GM12878 (cell line): ENCODE measurements at places on chromosomes 6 and 20. TPM values are rescaled to one million over a fixed set of nuclear protein-coding genes. Genes with fewer than 3 reads are reported as not detected.

DNA sequence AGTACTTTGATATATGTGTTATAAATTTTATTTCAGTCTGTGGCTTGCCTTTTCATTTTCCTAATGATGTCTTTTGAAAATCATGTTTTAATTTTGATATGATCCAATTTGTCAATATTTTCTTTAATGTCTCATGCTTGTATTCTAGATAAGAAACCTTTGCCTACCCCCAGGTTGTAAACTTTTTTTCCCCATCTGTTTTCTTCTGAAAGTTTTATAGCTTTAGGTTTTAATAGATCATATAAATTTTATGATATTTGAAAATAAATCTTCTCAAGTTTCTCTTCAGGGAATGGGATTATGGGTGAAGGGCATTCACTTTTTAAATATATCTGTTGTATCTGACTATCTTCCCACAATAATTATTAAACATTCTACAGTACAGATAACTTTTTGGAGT is 66.7 kb downstream of the SESN1 start:
- DNase-seq, result no peak

- DNase-seq, result no peak
These were observed 312.0 kb upstream of the NT5E start for GRCh38 chr6:85137865-85138264.

The PPDPF gene
- total RNA-seq, result 154 TPM in 2 replicates

The PRPF6 gene
- 100 and 102 TPM in 2 replicates for total RNA-seq

- no peak for DNase-seq
These were observed 4.3 kb downstream of the GABBR1 start for GRCh38 chr6:29628419-29629281.

The BAK1 gene
- 36.7 and 37.6 TPM in 2 replicates for total RNA-seq

The MAS1 gene
- total RNA-seq, result not detected in 2 replicates

DNA sequence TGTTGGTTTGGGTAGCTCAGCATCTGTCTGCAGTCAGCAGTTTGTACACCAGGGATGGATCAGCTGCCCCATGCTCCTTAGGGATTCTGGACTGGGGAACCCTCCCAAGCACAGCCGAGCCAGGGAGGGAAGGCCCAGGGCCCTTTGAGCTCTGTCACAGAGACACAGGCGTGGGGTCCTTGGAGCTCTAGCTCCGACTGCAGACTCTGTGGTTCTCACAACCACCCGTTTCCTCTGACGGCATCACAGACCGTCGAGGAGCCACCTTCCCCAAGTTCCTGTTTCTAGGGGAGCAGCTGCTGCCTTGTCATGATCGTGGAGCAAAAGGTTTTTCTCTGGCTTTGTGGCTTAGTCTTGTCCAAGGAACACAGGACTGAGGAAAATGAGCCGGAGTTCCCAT is at the start of gene SLA2:
Gene SLA2, minus strand, starts transcription at position 199 of the 400 bp plus-strand sequence. CDS start 4,861 bp downstream, outside the sequence.
- no peak for DNase-seq

DNA sequence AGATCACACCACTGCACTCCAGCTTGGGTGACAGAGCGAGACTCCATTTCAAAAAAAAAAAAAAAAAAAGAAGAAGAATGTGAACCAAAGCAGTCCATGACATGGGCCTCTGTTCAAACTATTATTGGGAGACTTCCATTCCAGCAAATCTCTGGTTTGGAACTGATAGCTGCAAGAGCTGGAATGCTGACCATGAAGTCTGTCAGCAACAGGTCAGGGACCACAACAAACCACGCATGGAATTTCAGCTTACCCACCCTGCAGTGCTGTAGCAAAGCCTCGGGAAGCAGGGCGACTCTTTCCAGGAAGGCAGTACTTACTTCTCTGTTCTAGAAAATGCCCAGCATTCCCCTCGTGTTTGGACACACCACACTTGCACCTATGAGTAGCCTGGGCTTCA is 34.1 kb upstream of the TBC1D7 start:
- no peak for DNase-seq

The PYGB gene
- 31.0 and 33.5 TPM in 2 replicates for total RNA-seq

The MLN gene
- total RNA-seq, result not detected in 2 replicates
